ENCODE measurements at places on chromosomes 12 and 14.
A peak's percentile ranks its signal among the peaks of the same experiment; 100 is the strongest.

GRCh38 chr12:31506515-31507306 is 84.2 kb downstream of the DENND5B start:
- no peak for DNase-seq

DNA sequence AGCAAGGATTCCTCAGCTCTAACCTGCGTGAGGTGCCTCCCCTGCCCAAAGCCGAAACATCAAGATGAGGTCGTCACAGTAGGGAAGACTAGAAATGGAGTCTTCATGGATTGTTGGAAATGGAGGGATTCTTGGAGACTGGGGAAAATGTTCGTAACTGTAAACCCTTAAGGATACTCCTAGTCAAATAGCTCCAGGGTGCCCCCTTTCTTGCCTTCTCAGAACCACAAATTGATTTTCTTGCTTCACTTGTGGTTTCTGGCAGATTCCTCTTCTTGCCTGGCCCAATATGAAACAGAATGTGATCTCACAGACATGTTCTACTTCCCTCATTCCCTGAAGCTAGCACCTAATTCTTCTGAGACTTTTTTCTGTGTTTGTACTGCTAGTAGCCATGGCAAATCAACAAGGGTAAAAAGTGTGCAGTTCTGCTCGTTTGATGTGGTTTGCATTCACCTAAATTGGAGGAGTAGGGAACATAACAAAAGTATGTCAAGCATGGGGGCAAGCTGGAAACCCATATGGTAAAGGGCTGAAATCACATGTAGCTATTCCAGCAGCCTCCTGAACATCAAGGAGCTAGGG is 332.0 kb downstream of the PAWR start:
- DNase-seq = no peak

- no peak for DNase-seq
Measured at GRCh38 chr12:132227782-132228475, 83.7 kb downstream of the NOC4L start.

- no peak for DNase-seq
Measured at GRCh38 chr14:69670093-69670492, 58.7 kb downstream of the SUSD6 start.

- DNase-seq = no peak
Measured at GRCh38 chr14:94572637-94573303, 8.5 kb upstream of the SERPINA5 start.

DNA sequence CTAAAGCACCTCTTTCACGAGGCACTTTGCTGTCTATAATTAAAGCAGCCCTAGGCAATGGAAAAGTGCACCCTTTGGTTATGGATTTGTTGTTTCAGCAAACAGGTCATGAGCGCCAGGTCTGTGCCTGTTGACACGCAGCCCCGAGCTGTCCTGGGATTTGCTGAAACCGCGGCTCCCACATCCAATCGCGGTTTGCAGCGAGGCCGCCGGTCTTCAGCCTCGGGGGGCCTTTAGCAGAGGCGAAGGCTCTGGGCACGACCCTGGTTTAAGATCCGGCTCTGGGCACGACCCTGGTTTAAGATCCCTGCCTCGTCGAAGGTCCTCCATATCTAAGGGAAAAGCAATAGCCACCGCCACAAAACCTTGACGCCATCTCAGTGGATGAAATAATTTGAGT is 79.2 kb downstream of the GLT1D1 start:
- no peak for DNase-seq

DNA sequence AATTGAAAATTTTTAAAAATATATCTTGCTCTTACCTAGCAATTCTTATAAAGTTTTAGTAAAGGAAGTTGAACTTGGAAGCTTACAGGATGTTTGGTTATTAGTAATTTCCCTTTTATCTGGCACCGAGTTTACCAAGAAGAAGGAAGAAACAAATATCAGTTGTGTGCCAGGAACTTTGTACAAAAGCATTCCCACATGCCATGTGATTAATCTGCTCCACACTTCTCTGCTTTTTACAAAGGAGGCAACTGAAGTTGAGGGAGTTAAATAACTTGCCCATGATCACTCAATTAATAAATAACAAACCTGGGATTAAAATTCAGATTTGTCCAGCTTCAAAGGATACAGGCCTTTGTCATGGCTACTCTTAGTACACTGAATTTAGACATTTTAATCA is 122.5 kb upstream of the BCAT1 start:
- DNase-seq = no peak

DNA sequence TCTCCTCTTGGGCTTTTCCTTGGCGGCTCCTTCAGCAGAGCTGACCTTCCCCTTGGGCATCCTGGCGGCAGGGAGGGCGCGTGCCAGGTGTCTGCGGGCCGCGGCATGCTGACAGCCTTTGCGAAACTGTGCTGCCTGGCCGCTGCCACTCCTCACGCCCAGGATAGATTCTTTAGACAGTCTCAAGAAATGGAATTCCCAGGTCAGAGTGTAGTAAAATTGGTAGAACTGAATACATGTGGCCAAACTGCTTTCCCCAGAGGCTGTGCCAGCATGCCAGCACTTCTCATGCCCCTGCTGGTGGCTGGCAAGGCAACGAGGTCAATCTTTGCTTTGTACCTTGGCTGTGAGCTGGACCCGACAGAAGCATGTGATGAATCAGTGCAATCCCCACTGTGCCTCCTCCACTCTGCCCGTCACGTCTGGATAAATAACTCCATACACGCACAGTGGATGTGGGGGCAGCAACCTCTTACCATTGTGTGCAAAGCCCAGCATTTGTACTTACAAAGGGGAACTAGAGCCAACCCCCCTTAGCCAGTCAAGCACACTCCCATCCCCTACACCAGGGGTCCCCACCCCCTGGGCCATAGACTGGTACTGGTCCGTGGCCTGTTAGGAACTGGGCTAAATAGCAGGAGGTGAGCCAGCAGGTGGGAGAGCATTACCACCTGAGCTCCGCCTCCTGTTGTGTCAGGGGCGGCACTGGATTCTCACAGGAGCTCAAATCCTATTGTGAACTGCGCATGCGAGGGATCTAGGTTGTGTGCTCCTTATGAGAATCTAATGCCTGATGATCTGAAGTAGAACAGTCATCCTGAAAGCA is 90.9 kb downstream of the ACTN1 start:
- no peak for DNase-seq

GRCh38 chr12:100279159-100279558 is 12.2 kb downstream of the SCYL2 start:
- DNase-seq = no peak

DNA sequence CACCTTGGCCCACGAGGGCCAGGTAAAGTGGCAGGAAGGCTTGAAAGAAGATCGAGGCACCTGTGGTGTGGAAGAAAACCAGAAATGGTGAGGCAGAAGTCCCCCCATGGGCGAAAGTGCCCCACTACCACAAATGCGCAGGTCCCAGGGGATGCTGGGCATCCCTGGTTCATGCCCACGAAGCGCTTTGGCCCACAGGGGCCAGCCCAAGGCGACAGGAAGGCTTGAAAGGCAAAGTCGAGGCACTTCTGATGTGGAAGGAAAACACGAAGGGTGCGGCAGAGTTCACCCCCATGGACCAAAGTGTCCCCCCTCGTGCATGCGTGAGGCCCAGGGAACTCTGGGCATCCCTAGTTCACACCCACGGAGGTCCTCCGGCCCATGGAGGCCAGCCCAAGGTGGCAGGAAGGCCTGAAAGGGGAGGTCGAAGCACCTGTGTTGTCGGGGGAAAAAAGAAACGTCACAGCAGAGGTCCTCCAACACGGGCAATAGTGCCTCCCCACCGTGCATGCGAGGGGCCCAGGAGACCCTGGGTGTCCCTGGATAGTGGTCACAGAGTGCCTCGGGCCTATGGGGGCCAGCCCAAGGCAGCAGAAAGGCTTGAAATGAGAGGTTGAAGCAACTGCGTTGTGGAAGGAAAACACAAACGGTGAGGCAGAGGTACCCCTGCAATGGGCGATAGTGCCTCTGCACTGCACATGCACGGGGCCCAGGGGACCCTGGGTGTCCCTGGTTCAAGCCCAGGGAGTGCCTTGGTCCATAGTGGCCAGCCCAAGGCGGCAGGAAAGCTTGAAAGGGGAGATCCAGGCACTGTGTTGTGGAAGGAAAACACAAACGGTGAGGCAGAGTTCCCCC is 373.9 kb downstream of the ALG10 start:
- DNase-seq = no peak

- no peak for DNase-seq
Measured at GRCh38 chr14:39212034-39212433, 21.7 kb upstream of the MIA2 start.

DNA sequence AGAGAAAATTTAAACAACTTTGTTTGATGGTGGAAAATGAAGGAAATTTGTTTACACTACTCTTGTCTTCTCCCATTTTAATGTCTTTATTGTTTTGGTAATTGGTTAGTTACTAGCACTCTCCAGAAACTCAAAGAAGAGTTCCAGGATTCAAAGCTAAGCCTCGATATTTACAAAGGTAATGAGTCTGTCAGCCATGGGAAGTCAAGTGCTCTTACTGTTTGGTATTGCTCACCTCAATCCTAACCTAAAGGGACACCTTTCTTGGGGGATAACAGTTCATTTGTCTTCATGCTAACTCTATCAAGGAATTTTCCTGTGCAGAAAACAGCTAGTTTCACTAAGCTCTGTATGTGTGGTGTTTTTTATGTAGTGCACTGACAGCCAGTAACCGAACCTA is 222.9 kb upstream of the LMO3 start:
- DNase-seq = no peak

DNA sequence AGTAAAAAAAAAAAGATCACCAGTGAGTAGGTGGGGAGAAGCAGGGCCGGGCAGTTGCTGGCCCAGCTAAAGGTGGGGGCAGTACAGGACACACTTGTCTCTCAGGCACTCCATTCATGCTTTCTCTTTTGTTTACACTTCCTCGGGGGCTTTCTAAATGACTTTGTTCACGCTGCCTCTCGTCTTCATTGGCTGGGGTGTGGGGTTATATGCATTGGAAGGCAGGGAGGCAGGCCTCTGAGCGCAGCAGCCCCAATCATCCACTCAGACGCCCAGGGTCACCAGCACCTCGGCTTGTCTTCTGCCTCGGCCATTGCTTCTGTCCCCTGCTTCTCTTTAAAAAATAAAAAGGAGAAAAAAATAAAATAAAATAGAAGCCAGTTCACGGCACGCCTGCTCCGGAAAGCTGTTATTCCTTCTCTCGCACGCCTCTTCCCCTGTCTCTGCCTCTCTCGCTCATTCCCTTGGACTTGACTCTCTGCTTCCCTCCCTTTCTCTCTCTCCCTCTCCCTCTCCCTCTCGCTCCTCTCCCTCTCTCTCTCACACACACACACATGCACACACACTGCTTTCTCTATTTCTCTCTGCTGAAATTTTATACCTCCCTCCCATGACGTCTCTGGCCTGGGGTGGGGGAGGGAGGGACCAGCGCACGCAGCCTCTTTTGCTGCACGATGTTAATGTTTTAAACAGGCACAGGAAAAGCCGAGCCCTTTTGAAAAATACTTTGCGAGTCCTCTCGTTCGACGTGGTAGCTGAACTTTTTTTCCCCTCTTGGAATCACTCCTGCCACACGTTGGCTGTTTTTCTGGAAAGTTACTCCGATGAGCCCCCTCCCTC is at the start of gene TGFB3:
TSS of gene TGFB3 (minus strand) at position 570 of the 840 bp plus-strand sequence. CDS start 1,102 bp downstream, outside the sequence.
- DNase-seq = peak; percentile 72

GRCh38 chr14:96582995-96583394 is 80.8 kb downstream of the PAPOLA start:
- DNase-seq = no peak

DNA sequence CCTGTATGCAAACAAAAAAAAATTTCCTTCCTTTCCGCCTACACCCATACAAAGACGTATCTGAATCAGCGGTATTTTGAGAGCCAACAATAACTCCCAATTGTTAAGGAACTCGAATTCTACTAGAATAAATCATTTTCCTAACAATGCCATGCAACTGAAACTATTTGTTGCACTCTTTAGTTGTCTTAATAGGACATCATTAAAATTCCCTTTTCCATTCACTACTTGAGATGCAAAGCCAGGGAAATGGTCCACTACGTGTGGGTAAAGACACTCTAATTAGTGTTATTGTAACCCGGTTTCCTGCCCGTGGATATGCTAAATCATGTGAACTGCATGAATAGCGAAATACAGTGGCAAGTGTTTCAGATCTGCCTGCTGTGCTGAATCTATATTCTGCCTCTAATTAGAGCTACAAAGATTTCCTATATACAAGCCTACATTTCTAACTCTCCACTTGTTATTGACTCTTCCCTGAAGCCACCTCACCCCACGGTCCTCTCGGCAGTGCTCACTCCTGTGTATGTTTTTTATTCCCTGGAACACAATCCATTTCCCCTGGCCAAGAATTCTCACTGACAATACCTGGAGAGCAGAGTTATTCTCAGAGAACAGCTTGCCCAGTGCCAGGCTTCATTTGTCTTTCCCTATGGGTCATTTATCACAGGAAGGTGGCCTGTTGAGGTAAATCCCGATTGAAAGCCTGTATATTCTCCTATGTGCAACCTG is 168.3 kb downstream of the PAWR start:
- no peak for DNase-seq

DNA sequence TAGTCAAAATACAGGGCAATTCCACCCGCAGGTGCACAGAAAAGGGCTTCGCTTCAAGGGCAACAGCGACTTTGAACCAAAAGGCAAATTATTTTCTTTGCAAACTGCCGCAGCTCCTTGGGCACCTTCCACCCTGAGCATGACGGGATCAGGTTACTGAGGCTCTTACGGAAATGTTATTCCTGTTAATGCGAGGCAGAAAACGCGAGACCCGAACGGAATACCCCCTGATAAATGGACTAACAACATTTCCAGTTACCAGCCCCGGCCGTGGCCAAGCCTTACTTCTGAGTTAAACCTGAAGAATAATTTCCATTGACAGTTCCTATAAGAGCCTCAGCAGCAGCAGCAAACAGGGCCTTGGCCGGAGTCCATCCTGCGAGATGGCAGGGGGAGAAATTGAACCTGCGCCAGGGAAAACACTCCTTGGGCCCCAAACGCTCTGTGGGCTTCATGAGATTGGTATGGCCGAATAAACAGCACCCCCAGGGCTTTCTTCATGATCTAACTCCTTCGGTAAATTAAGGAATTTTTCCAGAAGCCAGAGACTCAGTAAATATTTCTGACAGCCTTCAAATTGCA is 70.0 kb upstream of the DICER1 start:
- DNase-seq = no peak

- DNase-seq = no peak
Measured at GRCh38 chr14:32559590-32559989, 230.5 kb downstream of the AKAP6 start.

GRCh38 chr14:51603495-51603894 is 48.2 kb upstream of the FRMD6 start:
- no peak for DNase-seq

GRCh38 chr14:99581374-99581773 is 22.6 kb downstream of the CCDC85C start:
- no peak for DNase-seq

GRCh38 chr12:89781946-89782550 is 73.4 kb upstream of the ATP2B1 start:
- no peak for DNase-seq

DNA sequence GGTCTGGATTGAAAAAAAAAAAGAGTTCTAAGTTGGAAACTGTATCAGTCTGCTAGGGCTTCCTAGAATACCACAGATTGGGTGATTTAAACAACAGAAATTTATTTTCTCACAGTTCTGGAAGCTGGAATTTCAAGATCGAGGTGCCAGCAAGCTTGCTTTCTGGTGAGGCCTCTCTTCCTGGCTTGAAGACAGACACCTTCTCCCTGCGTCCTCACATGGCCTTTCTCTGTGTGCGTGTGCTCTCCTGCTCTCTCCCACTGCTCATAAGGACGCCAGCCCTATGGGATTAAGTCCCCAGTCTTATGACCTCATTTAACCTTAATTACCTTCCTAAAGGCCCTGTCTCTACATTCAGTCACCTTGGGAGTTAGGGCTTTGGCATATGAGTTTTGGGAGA is 215.5 kb downstream of the PIK3C2G start:
- DNase-seq = no peak

- DNase-seq = no peak
Measured at GRCh38 chr12:102691773-102692555, 211.6 kb upstream of the IGF1 start.
